ENCODE measurements at places on chromosomes 2 and 18.

GRCh38 chr2:239600650-239601049, 199.8 kb upstream of the HDAC4 start:
- DNase-seq, result peak; percentile 0

DNA sequence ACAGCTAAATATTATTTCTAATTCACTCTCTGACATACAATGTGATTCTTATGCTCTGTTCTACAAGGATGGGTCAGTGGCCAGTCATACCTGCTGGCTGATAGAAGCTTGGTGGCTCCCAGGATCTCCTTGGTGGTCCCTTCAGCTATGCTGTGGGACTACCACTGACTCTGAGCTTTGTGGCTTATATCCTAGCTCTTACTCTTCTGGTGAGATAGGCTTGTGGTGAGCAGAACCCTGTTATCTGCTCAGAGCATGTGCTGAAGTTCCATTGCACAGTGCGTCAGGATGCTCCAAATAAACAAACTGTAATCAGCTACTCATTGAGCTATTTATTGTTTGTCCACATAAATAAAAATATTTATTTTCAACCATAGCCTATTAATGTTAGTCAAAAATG, 51.7 kb downstream of the MFSD6 start:
- no peak for DNase-seq

DNA sequence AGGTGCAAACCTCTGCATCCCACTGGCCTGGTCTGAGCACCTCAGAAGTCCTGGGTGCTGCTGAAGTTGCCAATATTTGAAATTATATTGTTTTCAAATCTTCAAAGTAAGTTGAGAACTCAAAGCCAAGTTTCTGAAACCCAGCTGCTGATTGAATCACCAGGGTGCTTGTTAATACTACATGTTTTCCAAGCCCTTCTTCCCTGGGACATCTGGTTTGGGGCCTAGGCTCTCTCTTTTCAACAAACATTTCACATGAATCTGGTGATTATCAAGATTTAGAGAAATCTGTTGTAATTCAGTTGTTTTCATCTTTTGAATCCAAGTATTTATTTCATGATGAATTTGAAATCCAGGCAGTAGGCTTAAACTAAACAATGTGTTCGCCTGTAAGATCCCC, 24.4 kb downstream of the MLPH start:
- DNase-seq, result no peak

- no peak for DNase-seq
These were observed 76.7 kb downstream of the XDH start for GRCh38 chr2:31337860-31338259.

DNA sequence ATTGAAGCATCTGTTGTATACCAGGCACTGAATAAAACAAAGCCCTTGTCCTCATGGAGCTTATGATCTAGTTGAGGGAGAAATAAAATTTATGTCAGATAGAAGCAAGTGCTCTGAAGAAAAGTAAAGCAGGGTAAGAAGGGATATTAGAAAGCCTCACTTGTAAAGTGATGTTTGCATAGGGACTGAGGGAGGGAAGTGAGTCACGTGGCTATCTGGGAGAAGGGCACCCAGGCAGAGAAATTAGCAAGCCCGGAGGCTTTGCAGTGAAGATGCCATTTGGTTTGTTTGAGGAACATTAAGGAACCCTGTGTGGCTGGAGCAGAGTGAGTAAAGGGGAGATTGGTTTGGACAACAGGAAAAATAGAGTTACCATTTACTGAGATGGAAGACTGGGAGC, 52.1 kb downstream of the RBBP8 start:
- no peak for DNase-seq

DNA sequence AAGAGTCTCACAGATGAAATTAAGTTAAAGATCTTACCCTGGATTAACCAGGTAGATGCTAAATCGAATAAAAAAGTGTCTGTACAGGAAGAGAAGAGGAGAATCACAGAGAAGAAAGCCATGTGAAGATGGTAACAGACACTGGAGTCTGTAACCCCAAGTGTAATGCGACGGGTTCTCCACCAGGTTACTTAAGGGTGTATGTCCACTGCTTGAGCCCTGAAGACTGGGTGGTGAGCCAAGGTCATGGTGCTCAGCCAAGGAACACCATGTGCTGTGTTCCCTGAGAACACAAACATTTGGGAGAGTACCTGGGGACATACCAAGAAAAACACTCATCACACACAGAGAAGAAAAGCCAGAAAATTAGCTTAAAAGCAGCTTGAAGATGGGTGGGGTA, 8.2 kb upstream of the ACADL start:
- DNase-seq, result no peak

DNA sequence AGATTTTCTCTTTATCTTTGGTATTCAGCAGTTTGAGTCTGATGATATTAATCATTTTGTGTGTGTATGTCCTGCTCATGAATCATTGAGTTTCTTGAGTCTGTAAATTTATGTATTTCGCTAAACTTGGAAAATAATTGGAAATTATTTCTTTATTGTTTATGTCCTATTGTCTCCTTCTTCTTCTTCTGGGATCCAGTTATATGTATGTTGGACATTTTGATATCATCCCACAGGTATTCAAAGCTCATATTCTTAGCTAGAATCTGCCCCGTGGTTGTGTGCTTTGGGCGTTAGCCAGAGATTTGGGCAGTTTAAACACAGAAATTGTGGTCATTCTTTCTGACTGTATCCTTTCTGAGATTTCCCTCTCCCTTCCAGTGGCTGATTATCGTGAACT, 243.0 kb upstream of the SPRED2 start:
- no peak for DNase-seq

DNA sequence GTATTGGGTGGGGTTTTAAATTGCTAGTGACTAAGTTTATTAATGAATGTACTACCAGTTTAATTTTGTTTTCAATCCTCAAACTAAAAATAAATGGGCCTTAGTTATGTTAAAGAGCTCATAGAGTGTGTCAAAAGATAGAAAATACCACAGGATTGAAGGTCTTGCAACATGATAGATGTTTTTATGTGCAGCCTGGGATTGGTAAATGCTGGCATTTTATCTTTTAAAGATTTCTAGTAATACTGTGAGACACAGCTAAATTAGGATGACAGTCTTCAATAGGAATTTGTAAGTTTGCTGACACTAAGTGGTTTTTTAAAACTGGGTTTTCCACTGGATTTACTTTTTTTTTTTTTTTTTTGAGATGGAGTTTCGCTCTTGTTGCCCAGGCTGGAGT, 122.3 kb downstream of the HAUS1 start:
- DNase-seq, result no peak

GRCh38 chr18:62091487-62092120, 95.3 kb downstream of the PIGN start:
- no peak for DNase-seq

- DNase-seq, result no peak
These were observed 288.1 kb downstream of the RNF144A start for GRCh38 chr2:7205151-7205830.

GRCh38 chr2:97848306-97848705, 134.9 kb downstream of the ZAP70 start:
- no peak for DNase-seq

DNA sequence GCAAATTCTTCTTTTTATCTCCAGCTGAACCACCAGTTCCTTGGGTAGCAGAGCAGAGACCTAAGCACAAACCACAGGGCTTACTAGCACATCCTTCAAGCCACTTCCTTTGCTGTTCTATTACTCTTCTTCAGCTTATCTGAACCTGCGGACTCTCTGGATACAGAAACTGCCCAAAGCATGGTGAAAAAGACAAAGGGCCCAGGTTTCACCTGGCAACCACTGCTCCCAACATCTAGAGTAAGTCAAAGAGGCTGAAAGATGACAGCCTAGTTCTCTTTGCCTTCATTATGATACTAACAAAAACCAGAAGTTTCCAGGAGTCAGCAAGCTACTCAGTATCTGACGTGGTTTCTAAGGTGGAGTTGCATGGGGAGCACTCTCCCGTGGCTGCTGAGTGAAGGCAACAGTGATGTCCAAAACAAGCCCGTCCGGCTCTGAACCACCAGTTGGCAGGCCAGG, 43.4 kb downstream of the KANSL3 start:
- DNase-seq, result peak; percentile 21

GRCh38 chr2:69798909-69799526, 30.4 kb upstream of the GMCL1 start:
- no peak for DNase-seq

DNA sequence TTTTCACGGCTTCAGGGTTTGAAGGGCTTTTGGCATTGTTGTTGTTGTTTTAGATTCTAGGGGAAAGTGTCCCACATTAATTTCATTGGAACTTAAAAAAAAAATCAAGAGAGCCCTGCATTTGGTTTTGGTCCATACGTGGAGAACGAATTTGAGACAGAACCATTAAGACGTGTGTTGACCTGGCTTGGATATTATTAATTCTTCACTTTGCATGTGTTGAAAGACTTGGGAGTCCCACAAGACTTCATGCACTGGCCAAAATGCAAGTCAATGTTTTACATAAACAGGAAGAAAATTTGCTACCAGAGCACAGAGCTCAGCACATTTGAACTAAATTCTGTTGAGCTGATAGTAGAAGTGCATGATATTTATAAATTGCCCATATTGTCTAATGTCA, 761.2 kb upstream of the ACVR2A start:
- no peak for DNase-seq

GRCh38 chr2:55776966-55777365, 83.3 kb upstream of the PNPT1 start:
- DNase-seq, result no peak

DNA sequence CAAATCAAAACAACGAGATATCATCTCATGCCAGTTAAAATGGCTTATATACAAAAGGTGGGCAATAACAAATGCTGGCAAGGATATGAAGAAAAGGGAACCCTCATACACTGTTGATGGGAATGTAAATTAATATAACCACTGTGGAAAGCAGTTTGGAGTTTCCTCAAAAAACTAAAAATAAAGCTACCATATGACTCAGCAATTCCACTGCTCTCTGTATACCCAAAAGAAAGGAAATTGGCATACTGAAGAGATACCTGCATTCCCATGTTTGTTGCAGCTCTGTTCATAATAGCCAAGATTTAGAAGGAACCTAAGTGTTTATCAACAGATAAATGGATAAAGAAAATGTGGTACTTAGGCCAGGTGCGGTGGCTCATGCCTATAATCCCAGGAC, 124.8 kb downstream of the MSTN start:
- DNase-seq, result no peak

DNA sequence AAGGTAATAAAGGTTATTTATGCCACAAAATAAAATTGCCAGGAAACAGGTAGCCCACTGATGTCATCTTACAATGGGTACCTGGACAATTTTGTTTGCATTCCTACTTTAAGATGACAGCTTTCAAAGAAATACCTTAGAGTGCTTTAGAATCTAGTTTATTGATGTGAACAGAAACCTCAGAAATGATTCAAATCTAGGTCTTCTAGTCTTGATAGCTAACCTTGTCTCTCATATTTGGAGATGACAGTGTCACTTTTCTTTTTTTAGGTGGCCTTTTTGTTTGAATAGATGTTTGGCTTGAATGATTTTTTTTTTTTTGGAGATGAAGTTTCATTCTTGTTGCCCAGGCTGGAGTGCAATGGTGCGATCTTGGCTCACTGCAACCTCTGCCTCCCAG, 69.1 kb downstream of the PIK3C3 start:
- no peak for DNase-seq

- no peak for DNase-seq
These were observed 77.5 kb downstream of the GFPT1 start for GRCh38 chr2:69309351-69310110.

DNA sequence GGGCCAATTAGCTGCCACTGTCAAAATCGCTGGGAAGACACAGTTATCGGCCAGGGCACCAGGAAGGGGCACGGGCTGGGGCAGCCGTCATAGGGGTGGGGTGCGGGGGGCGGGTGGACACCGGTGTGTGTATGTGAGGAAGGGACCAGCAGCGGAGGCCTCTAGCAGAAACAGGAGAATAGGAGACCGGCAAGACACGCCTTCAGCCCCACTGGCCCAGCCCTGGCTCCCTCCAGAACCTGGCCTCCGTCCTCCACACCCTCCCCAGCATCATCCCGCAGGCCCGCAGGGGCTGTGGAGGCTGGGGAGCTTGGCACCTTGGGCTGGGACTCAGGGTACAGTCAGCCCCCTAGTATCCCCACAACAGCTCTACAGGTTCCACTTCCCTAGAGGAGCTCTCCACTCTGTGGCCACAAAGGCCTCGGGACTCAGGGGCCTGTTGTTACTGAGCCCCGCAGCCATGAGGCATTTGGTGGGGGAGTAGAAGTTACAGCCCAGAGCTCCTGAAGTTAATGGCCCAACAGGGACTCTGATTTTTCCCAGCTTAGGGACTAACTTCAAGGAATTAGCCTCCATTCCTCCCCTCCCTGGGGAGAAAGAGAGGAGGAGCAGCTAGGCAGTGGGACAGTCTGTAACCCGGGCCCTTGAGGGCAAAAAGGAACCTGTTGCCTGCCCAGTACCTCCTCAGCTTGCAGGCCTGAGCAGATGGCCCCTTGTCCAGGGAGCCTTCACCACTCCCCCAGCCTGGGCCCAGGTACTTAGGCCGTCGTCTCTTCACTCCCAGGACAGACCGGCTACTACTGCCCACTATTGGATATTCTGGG, 19.9 kb downstream of the SH2D6 start:
- DNase-seq, result no peak

GRCh38 chr18:45275367-45276113, 339.7 kb upstream of the SLC14A2 start:
- DNase-seq, result no peak

GRCh38 chr18:2186967-2187366, 384.3 kb downstream of the METTL4 start:
- DNase-seq, result no peak

DNA sequence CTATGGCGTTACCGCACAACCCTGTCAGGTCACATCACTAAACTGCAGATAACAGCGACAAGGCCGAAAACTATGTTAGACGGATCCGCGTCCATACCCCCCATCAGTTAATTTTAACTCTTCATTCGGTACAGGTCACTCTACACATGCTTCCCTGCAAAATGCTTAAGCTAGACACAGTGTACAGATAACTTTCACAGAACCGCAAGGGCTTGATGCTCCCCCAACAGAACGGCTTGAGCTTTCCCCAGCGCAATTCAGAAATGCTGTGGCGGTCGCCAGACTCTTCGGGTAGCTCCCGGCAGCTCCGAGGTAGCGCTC, 283 bp upstream of the RBBP8 start:
- no peak for DNase-seq

DNA sequence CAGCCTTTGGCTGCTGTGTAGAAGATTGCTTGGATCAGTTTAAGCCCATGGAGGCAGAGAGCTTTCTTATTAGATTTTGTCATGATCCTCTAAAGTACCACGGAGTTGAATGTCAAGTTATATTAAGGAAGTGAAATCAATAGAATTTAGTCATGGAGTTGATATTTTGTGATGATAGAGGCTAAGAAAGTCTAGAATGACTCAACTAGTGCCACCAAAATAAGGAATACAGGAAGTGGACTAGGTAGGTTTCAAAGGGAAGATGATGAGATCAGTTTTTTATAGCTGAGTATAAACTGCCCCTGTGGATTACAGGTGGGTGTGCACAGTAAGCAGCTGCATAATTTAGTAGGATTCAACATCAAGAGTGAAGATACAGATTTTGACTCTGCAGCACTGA, 25.2 kb downstream of the FBXO36 start:
- no peak for DNase-seq

Data from stimulated activated CD4-positive, alpha-beta T cell treated with anti-CD3 and anti-CD28 coated beads, Interleukin-15, amount 100 ng/mL, for 24 hours (primary cell).